GM04504 (cell line): ENCODE measurements at places on chromosomes 11 and 22.

DNA sequence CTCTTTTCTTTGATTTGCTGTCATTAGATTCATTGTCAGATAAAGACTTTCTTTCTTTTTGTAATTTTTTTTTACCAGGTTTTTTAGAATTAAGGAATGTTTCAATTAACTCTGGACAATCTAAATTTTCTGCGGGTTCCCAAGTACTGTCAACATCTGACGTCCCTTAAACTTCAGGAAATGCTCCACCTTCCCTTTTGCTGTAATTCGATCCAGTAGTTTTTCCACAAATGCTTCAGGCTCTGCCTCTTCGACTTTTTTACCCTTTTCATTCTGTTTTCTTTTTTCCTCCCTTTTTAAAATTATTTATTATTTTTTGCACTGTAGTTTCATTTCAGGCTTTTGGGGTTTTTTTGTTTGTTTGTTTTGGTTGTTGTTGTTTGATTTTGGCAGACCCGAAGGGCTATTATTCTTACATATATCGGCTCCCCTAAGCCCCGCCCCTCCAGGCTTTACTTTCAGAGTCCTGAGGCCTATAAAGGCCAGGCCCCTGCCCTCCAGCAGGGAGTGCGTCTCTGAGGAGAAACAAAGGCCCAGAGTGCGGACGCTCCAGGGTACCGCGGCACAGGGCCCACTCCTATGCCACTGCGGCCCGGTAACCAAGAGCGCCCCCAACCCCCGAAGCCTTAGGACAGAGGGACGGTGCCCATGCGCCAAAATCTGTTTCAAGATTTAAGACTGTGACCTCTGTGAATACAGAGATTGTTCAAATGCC, 116.4 kb downstream of the TYR start:
- no peak for DNase-seq

- peak; percentile 81 for DNase-seq
These were observed 176.0 kb downstream of the ARHGAP42 start for GRCh38 chr11:100863080-100863581.

DNA sequence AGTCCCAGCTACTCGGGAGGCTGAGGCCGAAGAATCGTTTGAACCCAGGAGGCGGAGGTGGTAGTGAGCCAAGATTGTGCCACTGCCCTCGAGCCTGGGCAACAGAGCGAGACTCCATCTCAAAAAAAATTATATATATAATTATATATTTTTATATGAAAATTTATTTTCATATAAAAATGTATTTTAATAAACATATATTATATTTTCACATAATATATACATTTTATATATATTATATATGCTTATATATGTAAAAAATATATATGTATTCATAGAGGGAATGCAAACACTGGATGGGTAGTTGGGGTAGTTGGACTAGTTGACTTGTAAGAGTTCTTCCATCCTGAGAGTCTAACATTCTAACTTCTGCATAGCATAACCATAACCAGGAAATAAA, 20.3 kb downstream of the DEUP1 start:
- no peak for DNase-seq

- peak; percentile 88 for DNase-seq
These were observed 171.7 kb downstream of the DBX1 start for GRCh38 chr11:19988598-19988997.

DNA sequence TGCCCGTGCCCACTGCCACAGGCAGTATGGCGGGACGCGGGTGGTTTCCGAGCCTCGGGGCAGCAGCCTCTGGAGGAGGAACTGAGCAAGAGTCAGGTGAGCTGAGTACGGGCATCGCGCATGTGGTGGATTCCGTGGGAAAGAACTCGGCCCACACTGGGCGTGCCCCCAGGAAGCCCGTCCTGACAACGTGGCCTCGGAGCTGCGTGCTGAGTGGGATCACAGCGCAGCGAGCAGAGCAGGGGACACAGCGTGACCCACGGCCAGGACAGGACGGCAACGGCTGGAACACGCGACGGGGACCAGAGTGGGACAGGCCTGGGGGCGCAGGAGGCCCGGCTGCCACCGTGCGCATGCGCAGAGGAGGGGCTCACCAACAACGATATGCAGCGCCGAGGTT, 36.8 kb downstream of the CERK start:
- no peak for DNase-seq

- no peak for DNase-seq
These were observed 25.1 kb downstream of the ARL14EP start for GRCh38 chr11:30348035-30348434.
